Left hindlimb (tissue), 1 donor: ENCODE measurements at places on chromosomes 5 and 9.

DNA sequence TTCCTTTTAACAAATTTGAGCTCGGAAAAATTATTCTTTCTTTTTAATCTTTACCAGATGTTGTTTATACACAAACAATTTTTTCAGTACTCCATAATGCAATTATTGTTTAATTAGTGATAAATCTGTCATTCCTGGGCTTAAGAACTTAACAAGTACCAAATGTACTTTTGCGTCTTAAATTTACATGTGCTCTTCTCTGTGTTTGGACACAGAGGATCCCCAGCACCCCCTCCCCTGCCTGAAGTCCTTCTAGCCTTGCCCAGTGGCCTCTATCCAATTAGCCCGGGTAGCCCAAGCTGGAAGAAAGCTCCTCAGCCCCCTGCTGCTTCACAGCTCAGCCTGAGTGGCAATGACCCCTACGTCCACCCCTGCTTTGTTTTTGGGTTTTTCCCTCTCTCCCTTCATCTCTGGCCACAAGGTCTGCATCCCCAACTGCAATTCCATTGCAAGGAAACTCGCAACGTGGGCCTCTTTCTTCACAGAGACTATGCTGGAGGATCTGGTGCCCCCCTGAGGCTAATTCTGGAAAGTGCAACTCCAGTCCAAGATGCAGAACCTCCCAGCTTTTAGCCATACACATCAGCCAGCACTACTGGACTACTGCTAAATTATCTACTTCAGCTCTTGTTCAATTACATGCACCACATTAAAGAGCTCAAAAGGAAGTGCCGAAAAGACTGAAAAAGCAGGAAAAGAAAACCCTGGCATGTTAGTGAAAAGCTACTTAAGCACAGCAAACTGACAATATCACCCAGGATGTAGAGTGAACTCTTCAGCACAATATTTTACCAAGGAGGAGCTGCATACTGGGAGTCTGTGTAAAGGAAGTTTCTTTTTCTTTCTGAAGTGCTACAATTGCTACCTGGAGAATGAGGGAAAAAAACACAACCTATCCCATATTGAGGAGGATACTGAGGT is 186.2 kb downstream of the FANCC start:
- DNase-seq, result peak; percentile 82

GRCh38 chr5:170741801-170742200 is 41.7 kb upstream of the GABRP start:
- DNase-seq, result no peak

DNA sequence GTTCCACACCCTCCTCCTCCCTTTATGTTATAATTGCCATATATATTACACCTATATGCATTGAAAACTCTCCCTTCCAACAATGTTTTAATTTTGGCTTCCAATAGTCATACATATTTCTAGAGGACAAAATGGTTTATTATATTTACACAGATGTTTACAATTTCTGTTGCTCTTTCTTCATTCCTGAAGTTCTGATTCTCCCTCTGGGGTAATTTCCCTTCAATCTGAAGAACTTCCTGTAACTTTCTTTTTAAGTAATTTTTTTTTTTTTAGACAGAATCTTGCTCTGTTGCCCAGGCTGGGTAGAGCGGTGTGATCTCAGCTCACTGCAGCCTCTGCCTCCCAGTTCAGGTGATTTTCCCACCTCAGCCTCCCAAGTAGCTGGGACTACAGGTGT is 173.0 kb upstream of the MAP1B start:
- DNase-seq, result no peak

DNA sequence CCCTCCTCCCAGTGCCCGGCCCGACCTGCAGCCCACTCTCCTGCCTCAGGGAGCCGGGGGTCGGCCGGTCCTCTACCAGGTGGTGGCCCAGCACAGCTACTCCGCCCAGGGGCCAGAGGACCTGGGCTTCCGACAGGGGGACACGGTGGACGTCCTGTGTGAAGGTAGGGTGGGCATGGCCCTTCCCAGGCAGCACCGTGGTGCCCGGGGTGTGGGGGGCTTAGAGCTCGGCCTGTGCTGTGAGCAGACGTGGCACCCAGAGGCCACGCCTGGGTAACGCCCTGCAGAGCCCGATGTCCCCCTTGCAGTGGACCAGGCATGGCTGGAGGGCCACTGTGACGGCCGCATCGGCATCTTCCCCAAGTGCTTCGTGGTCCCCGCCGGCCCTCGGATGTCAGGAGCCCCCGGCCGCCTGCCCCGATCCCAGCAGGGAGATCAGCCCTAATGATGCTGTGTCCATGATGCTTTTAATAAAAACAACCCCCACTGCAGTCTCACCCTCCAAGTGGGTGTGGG is 7.2 kb downstream of the ENTPD8 start:
- peak; percentile 22 for DNase-seq

DNA sequence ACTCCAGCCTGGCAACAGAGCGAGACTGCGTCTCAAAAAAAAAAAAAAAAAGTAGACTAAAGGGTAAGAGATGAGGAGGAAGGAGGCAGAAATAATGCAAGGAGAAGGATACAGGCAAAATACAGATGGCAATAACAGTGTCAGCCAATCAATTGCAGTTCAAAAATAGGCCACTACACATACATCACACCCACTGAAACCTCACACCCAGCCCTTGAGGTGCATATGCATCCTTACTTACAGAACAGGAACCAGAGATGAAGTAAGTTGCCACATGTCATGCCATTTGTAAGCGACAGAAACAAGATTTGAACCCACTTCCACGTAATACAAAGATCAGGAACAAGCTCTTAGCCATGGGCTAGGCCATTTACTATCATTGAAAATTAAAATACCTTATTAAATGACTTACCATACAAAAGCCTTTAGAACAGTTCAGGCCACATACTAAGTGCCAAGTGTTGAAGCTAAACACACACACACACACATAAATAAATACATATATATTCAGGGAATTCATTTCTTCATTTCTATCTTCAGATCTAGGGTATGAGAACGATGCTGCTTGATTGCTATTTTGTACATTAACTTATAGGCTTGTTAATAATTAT is 98.4 kb downstream of the FNBP1 start:
- no peak for DNase-seq

DNA sequence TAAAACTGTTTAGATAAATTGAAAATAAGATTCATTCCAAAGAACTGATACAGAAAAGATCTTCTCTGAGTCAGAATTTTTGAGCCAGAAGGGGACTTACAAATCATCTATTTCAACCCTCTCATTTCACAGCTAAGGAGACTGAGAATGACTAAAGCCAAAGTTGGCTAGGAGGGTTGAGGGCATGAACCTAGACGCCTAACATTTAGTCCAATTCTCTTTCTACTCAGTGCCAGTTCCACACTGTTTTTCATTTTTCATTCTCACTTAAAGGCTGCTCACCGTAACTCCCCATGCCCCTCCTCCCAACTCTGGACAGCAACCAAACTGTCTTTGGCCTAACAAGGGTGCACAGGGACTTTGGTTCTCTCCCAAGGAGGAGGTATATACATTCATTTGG is 364.0 kb downstream of the NDUFS4 start:
- no peak for DNase-seq

- DNase-seq, result no peak
Observed at GRCh38 chr9:72351538-72352453, 13.2 kb downstream of the ZFAND5 start.

- DNase-seq, result no peak
Observed at GRCh38 chr5:17436761-17437221, 61.2 kb upstream of the TAF11L2 start.
